ENCODE measurements at places on chromosomes 13 and 19.

GRCh38 chr19:12749938-12750521, 1.6 kb upstream of the BEST2 start:
- H3K4me3 ChIP-seq: no peak overlapping the region
- no peaks in the 10 kb centered on the region for H3K27me3 ChIP-seq
- H3K36me3 ChIP-seq: peaks cover 32% of the 10 kb centered on the region
- no peaks in the 10 kb centered on the region for H3K4me1 ChIP-seq

DNA sequence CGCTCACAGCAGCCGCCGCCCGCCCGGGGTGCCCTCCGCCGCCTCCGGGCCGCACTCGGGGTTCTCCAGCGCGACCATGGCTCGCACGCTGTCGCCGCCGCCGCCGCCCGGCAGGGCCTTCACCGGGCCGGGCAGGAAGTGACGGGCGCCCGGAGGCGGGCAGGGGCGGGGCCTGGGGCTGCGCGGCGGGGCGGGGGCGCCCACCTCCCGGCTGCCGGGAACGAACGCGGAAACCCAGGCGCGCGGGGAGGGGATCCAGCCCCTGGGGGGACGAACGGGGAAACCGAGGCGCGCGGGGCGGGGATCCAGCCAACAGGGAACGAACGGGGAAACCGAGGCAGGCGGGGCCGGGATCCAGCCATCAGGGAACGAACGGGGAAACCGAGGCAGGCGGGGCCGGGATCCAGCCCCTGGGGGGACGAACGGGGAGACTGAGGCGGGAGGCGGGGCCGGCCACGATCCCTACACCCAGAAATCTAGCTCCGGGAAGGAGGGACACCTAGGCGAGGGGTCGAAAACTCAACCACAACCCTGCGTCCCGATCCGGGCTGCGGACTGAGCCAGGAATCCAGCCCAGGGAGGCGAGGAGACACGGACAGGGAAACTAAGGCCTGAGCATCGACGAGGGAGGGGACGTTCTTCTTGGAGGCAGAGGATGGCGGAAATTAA, at the start of gene R3HDM4:
TSS of gene R3HDM4 (minus strand) at position 140 of the 669 bp plus-strand sequence. CDS start at position 78, 62 bp downstream.
- H3K36me3 ChIP-seq: no peaks in the 10 kb centered on the region
- H3K4me1 ChIP-seq: peaks cover 19% of the 10 kb centered on the region
- H3K4me3 ChIP-seq: peak within 1 kb of the TSS; percentile 93
- H3K27ac ChIP-seq: peak within 1 kb of the TSS; percentile 84
- DNase-seq: no peak

DNA sequence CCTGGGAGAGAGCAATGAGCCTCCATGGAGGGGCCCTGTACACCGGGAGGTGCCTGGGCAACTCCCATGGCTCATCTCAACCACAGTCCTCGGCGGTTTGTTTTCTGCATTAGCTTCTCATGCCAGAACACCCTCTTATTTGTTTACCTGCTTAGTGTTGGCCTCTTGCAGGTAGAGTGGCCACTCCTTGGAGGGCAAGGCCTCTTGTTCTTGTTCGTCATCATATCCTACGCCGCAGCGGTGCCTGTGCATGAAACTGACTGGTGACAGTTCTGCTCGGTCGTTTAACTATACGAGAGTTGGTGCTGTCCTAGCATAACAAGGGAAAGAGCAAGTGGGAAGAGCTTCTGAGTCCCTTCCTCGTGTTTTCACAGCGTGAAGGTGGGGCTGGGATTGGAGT, 40.5 kb upstream of the RNF113B start:
- H3K27ac ChIP-seq: no peak overlapping the region
- DNase-seq: no peak
- no peaks in the 10 kb centered on the region for H3K36me3 ChIP-seq

DNA sequence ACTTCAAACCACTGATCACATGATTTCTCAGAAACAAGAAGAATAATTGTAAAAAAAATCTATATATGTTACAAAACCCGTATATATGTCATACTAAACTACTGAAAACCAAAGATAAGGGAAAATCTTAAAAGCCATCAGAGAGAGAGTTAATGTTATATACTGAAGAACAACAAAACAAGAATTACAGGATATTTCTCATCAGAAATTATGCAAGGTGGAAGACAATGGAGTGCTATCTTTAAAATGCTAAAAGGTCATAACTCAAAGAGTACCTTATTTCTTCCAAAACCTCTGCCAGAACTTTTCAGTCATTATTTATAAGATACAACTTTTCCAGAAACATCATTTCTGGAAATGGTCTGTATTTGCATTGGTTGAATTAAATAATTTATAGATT, 256.8 kb downstream of the RBM26 start:
- no peak for DNase-seq
- H3K4me1 ChIP-seq: no peaks in the 10 kb centered on the region
- H3K27ac ChIP-seq: no peak overlapping the region
- no peak overlapping the region for H3K4me3 ChIP-seq
- no peaks in the 10 kb centered on the region for H3K27me3 ChIP-seq

- H3K36me3 ChIP-seq: no peaks in the 10 kb centered on the region
- no peak overlapping the region for H3K27ac ChIP-seq
- H3K4me3 ChIP-seq: no peak overlapping the region
- no peaks in the 10 kb centered on the region for H3K4me1 ChIP-seq
- H3K27me3 ChIP-seq: no peaks in the 10 kb centered on the region
Observed at GRCh38 chr13:112182251-112182650, 115.3 kb downstream of the SOX1 start.

DNA sequence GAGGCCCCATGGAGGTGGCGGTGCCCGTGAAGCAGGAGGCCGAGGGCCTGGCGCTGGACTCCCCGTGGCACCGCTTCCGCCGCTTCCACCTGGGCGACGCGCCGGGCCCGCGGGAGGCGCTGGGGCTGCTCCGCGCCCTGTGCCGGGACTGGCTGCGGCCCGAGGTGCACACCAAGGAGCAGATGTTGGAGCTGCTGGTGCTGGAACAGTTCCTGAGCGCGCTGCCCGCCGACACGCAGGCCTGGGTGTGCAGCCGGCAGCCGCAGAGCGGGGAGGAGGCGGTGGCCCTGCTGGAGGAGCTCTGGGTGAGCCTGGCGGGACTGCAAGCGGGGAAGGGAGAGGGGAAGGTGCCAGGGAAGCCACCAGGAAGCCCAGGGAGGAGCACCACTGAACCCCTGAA, 5.8 kb downstream of the ZNF444 start:
- H3K4me3 ChIP-seq: no peak overlapping the region
- no peak overlapping the region for H3K27ac ChIP-seq
- DNase-seq: no peak
- peaks cover 7% of the 10 kb centered on the region for H3K4me1 ChIP-seq

Measured in ascending aorta (tissue), 2 donors.